ENCODE measurements at places on chromosomes 3 and 15.

DNA sequence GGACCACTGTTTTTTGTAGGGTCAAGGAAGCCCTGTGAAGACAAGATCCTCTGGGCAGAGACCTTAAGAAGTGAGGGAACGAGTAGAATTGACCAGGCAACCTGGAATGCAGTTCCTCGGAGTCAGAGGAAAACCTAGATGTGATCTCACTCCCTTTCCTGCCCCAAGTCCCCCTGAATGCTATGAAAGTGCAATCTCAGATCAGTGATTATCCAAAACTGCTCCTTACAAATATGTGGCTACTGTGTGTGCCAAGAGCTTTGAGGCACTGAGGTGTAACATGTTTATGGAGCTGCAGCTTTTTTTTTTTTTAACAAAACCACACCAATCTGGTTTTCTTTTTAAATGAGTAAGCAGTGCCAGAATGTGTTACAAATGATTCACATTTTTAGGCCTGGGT is 35.8 kb downstream of the THSD4 start:
- DNase-seq: no peak

DNA sequence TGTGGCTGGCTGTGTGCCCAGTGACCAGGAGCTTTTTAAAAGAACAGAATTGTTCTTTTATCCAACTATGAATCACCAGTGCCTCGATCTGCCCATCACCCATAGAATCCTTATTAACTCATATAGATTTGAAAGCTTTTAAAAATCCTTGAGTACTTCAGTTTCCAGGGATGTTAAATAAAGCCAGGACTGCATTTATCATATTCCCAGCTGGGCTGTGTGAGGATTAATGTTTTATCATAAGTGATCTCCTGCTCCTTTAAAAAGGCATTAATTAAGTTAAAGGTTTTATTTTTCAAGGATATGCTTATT is 234.0 kb downstream of the MYRIP start:
- no peak for DNase-seq

- no peak for DNase-seq
These were observed 72.6 kb downstream of the CCR1 start for GRCh38 chr3:46135475-46135874.

DNA sequence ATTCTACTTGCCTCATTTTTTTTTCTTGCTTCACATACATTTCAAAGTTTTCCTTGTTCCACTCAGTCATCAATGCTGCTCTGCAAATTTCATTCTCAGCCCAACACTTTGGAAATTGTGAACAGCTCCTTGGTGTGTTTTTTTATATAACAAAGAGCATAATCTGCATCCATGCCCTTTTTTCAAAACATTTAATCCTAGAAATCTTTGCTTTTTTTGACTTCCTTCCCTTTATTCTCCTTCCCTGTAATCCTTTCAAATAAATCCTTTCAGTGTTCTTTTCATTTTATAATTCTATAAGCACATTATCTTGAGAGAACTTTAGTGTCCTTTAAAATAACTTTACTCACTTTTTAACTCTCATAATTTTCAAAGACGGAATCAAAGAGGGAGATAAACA is 1150.8 kb downstream of the SI start:
- no peak for DNase-seq

DNA sequence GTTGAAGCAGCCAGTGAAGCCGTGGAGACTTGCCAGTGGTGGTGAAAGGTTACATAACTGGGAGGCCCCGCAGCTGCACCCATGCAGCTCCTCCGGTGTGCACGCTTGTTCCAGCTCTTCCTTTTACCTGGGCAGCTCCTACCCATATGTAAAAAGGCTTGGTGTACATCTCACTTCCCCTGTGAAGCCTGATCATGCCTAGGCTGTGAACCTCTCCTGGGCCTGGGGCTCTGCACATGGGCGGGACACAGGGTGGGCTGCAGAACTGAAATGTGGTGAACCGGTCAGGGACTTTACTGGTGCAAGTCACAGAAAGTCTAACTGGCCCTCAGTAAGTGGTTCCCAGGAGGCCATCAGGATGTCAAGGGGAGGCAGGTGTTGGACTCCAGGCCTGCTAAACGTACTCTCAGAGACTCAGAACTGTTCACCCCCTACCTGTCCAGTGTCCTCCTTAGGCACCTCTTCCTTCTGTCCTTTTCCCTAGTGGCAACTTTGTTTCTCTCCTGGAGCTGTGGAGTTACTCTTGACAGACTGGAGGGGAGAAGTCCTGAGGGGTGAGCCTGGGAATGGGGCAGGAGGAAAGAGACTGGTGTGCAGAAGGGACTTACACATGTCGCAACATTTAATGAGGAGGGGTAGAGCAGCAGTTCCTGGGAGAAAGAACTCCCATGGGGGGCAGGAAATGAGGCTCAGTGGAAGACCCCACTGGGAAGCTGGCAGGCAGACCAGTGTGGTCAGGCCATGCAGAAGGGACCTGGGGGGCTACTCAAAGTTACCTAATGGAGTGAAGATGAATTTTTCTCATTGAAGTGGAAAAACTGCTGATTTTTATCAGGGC is 148.1 kb downstream of the EEFSEC start:
- no peak for DNase-seq

GRCh38 chr15:31300208-31300661 is 26.4 kb upstream of the KLF13 start:
- DNase-seq: no peak

GRCh38 chr15:100308608-100309007 is 33.2 kb downstream of the ADAMTS17 start:
- DNase-seq: no peak

GRCh38 chr3:160792540-160792939 is 36.5 kb downstream of the PPM1L start:
- no peak for DNase-seq

Data from activated T-cell treated with anti-CD3 and anti-CD28 coated beads for 4 hours (primary cell).